Right hindlimb (tissue), 1 donor: ENCODE measurements at places on chromosomes 1 and 21.
A peak's percentile ranks its signal among the peaks of the same experiment; 100 is the strongest.

DNA sequence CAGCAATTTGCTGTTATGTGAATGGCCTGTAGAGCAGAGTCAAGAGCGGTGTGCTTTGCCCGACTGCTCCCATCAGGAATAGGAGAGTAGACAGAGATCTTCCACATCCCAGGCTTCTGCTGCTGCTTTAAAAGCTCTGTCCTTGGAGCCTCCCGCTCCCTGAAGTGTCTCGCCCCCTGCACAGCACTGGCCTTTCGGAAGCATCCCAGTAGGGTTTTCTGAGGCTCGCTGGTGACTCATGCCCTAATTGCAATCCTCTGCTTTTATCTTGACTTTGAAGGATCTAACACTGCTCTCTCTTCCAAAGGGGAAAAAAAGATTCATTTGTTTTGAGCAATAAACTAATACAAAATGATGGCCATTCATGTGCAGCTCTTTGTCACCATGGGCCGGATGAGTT lies 13.3 kb upstream of the CD101 start:
- DNase-seq, result no peak

GRCh38 chr21:42555756-42556438 lies 42.2 kb downstream of the SLC37A1 start:
- DNase-seq, result no peak

DNA sequence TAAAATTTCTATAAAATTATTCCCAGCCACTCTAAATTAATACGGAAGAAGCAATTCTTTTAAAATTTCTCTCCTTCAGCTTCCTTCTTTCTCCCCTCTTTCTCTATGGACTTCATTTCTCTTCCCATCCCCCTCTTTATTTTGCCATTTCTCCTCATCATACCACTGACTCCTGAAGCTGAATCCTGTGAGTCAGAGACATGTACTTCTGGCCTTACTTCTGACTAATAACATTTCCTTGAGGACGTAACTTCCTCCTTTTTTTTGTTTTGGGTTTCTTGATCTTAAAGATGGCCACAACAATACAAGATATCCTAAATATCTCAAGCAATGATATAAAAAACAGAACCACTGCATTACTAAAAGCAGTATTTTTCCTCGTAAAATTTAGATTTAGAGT lies 63.6 kb upstream of the DENND1B start:
- DNase-seq, result no peak

- no peak for DNase-seq
These were observed 121.0 kb upstream of the CXADR start for GRCh38 chr21:17391811-17392340.

DNA sequence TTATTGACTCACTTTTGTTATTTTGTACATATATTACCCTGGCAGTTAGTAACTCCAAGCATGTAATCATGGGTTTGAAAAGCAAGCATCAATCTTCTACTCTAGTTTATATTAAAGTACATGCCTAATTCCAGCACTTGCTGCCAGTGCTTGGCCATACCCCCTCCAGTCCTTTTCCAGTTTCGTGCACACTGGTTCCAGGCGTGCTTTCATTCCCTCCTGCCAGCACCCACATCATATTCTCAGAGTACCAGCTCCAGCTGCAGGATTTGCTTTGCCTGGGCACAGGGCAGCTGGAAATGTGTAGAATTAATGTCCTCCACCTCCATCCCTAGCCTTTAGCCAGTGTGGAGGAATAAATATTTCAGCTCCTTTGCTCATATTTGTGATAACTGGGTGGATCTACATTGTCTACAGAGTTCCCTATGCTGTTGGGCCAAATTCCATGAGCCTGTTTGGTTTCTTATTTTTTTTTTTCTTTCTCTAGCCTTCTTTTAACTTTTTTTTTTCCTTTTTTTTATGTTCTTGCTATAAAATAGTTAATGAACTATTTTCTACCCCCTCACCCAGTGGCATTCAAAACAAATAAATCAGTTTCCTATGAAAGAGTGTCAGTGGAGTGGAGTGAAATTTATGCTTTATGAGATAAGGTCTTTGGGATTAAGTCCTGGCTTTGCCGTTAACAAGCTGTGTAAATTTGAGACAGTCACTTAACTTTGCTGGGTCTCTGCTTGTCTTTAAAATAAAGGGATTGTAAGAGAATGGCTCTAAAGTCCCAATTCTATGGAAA lies 2.6 kb upstream of the GNG12 start:
- no peak for DNase-seq

DNA sequence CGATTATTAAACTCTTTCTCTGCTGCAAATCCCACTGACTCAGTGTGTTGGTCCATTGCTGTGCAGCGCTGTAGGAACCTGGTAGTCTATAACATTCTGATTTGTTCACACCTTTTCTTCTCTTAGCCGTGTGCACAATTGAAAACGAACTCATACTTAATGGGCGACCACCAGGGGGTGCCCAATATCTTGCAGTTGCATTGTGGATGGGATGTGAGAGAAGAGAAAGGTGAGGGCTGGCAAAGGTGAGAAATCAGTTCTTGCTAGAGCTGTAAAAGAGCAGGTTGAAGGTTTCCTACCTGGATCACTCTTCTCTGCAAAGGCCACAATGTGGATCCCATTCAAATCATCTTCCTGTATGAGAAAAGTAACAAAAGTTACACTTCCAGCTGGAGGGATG lies 51.0 kb downstream of the CASQ2 start:
- DNase-seq, result no peak

- no peak for DNase-seq
These were observed 2.4 kb downstream of the LSS start for GRCh38 chr21:46226146-46226545.

GRCh38 chr1:233279971-233280370 lies 15.6 kb downstream of the PCNX2 start:
- no peak for DNase-seq

DNA sequence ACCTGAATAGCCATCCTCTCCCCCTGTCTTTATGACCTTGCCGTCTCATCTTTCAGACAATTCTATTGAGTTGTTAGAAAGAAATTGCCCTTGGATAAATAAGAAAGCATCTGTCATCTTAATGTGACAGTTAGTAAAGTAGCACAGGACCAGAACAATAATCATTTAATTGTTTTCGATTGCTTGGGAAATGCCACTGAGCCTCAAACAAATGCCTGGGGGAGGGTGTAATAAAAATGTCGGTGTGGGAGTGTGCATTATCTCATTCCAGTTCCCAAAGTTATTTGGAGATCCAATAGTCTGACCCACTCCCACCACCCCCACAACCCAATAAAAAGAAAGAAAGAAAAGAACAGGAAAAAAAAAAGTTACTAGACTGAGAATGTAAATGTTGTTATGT lies 509.3 kb upstream of the LRRC7 start:
- no peak for DNase-seq

DNA sequence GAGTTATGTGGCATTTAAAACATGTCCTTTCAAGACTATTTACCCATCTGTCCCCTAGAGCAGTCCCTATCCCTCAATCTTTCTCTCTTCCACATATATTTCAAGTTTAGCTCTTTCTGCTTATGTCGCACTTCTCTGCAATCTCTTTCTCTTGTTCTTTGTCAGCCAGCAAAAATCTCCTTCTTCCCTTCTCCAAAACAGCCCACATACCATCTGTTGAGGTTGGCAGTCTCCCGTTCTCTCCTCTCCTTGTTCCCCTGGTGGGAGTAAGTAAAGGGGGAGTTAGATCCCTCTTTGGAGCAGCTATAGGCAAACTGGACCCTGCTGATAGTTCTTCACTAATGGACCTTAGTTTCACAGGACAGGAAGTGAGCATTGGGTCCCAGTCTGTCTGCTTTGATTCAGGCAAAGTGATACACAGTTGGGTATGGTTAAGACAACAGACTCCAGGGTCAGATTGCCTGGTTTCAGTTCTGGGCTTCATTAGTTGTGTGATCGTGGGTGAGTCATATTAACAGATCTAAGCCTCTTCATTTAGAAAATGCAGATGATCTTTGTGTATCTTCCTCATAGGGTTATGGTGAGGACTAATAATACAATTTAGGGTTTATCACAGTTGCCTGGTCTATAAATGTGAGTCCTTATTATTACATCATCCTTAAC lies 19.7 kb downstream of the BRINP2 start:
- DNase-seq, result no peak

- no peak for DNase-seq
These were observed 33.0 kb downstream of the ACOT7 start for GRCh38 chr1:6360517-6361070.

DNA sequence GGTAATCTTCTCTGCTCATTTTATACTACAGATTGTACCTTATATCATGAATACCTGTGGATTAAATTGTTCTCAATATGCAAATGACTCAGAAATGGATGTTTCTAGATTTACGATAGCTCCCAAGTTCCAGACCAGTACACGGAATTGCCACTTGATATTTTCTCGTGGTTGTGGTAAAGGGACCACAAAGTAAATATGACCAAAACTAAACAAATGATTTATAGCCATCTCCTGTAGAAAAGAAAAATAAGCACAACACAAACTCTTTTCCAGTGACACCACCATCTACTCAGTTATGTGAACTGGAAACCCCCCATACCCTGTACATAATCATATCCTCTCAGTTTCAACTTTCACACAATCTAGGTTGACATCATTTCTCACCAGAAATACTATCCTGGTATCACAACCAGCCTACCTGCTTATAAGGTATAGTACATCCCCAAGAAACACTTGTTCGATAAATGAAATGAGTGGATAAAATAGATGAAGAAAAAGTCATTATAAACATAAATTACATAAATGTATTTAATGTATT lies 172.3 kb downstream of the ADGRL4 start:
- no peak for DNase-seq

GRCh38 chr1:218585511-218586184 lies 240.5 kb downstream of the TGFB2 start:
- DNase-seq, result peak; percentile 78

DNA sequence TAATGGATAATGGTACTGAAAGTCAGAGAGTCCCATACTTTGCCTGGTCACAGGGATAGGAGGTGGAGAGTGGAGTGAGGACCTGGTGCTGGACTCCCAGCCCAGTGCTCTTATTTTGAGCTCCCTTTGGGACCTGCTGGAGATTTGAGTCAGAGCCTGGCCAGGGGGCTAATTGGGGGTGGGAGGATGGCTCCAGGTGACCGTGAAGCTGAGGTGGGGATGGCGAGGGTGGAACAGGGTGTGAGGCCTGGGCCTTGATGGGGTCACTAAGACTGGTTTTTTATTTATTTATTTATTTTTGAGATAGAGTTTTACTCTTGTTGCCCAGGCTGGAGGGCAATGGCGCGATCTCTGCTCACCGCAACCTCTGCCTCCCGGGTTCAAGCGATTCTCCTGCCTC lies 17.8 kb downstream of the AMPD2 start:
- no peak for DNase-seq

DNA sequence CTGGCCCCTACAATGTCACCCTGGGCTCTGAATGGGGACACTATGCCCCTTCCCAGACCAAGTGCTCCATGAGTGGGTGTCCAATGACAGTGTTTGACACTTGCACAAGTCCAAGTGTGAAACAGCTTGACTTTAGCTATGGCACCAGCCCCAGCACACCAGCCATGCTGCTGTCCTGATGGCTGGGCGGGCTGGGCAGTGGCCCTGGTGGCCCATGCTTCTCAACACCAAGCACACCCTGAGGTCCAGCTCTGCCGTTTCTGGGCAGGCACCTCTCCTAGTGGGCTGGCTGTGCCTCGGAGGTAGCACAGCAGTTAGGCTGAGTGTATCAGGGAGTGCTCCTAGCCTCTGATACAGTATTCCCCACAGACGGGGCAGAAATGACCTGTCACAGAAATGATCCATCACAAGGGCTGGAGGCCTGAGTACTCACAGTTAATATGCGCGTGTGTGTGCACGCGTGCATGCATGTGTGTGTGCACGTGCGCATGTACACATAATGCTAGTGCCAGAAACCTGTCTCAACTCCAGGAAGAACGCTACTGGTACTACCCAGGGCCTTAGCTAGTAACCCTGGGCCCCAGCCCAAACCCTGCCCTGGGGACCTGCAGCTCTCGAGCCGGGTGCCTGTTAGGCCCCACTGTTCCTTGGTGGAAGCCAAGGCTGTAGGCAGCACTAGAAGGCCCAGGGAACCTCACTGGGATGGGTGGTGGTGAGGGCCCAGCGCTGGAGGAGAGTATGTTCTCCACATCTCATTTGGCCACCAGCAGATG lies 134.0 kb downstream of the DMRTB1 start:
- no peak for DNase-seq

DNA sequence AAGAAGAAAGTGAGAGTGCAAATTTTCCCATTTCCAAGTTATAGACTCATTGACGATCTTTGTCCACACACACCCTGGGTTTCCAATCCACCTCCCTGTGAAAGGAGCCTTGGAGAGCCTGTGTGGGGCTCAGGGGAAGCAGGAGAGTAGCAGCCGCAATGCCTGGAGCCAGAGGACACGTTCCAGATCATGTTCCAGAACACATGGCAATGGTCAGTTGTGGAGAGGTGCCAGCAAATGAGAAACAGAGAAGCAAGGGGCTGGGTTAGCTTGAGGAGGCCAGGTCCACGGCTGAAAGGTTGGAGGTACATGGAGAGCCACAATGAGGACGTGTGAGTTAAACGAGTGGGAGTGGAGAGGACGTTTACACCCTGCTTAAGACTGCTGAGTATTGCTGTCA lies 33.0 kb upstream of the SIPA1L2 start:
- DNase-seq, result no peak

DNA sequence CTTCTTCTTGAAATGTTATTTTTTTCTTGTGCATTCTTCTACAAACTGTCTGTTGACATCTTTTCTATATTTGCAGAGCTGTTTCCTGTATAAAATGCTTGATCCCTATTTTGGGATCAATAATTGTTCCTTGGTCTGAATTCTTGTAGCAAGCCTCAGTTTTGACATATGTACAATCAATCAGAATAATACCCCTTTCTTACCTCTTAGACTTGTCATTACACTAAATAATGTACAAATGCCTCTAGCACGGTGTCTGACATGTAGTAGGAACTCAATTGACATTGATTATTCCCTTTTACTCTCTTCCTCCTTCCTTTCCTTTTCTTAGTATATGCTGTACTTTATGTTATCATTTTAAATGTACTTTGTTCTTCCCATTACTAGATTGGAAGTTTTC lies 25.2 kb downstream of the RWDD3 start:
- DNase-seq, result no peak

- no peak for DNase-seq
These were observed 131.5 kb downstream of the HUNK start for GRCh38 chr21:32004291-32004690.
